Posterior cingulate gyrus (tissue), 11 donors: ENCODE measurements at places on chromosomes 6 and 20.

DNA sequence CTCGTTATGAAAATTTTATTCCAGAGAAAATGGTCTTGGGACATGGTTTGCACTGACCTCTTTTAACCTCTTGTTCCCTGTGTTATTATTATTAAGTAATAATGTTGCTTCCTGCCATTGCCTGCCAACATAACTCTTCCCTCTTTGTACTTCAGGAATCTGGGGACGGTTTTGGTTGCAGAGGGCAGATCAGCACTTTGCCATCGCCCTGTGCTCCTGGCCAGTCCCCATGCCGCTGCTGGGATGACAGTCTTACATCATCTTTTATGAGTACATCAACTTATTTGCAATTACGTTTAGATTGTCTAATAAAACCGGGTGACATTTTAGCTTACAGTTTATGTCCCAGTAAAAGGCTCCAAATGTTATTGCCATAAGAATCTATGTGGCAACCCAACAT lies 157.2 kb downstream of the CDH26 start:
- no peak for DNase-seq

DNA sequence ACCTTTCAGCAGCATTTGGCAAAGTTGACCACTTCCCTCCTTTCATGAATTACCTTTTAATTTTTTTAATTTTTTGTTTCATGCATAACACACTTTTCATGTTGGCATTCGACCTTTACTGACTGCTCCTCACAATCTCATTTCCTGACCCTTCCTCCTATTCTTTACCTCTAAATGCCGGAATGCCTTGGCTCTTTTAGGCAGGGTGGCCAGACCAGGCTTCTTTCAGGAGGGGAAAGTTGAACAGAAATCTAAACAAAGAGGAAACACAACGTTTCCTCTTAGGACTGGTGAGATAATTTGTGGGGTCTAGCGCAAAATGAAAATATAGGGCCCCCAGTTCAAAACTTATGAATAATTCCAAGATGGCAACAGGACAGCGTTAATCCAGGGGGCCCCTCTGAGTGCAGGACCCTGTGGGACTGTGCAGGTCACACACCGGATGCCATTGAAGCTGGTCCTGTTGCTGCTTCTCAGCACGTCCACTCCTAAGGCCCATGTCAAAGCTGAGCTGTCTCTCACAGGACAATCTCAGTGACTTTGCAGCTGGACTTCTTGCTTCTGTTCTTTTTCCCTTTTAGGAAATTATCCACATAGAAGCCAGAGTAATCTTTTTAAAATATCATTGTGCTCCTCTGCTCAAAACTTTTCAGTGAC lies 313.8 kb downstream of the HDGFL1 start:
- no peak for DNase-seq

- no peak for DNase-seq
Observed at GRCh38 chr6:4004249-4004648, 74.7 kb downstream of the FAM217A start.

DNA sequence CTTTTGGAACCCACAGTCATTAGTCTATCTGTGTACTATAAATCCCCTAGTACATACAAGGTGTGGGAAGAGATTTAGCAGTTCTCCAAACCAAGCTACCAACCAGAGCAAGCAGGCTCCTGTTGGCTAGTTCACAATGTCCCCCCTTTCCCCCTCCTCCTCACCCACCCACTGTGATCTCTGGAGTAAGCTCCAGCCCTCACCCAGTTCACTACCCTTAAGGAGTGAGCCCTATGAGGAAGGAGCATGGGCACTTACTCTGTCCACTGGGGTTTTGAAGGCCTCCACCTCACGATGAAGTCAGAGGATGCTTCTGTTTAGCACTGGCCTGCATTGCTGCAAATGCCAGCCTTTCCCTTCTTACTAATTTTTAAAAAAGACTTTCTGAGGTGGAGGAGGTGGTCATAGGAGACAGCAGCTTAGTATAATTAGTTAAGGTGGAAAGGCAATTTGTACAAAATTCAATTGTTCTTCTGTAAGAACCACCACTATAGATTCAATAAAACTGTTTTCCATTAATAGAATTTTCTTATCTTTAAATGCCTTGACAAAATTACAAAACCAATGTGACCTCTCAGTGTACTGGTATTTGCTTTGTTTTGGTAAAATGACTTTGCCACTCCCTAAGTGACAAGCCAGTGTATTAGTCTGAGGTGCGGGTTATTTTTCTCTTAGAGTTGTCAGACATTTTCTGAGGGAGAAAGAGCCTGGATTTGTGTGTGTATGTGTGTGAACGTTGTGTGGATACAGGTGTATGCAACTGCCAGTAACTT lies 86.2 kb downstream of the TULP4 start:
- no peak for DNase-seq

DNA sequence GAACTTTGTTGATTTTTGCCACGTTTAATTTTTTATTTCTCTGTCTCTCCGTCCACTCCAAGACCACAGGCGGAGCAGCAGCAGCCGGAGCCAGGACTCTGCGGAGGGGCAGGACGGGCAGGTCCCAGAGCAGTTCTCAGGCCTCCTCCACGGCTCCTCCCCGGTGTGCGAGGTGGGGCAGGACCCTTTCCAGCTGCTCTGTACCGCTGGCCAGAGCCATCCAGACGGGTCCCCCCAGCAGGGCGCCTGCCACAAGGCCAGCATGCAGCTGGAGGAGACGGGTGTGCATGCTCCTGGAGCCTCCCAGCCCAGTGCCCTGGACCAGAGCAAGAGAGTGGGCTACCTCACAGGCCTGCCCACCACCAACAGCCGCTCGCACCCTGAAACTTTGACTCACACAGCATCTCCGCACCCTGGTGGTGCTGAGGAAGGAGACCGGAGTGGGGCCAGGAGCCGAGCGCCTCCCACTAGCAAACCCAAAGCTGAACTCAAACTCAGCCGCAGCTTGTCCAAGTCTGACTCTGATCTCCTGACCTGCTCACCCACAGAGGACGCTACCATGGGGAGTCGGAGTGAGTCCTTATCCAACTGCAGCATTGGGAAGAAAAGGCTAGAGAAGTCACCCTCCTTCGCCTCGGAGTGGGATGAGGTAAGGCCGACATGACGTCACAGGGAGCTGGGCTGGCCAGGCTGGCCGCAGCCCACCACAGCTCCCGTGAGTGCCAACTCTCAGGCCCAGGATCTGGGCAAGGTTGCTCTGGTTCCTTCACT lies 123.5 kb downstream of the TCP11 start:
- peak; percentile 76 for DNase-seq

DNA sequence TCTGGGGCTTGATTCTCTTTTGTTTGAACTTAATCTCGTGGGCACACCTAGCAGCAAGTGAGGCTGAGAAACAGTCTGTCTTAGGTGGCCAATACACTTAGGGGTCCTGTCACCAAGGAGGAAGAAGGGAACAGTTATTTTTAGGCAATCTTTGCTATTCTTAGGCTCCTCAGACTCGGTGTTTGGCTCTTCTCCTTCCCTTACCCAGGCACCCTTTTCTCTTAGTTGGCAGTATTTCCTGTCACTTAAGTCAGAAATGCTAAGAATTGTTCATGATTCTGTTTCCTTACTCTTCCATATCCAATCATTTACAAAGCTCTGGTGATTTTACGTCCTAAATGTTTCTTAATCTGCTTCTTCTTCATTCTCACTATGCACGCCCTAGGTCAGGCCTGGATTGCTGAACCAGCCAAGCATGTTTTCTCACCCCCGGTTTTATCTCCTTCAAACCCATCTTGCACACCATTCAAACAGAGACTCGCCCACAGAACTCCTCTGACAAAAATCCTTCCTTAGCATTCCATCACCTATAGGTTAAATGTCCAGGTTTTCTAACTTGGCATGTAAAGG lies 45.2 kb upstream of the TMEM217 start:
- no peak for DNase-seq
